NB4 (cell line): ENCODE measurements at places on chromosomes 3 and 15.

DNA sequence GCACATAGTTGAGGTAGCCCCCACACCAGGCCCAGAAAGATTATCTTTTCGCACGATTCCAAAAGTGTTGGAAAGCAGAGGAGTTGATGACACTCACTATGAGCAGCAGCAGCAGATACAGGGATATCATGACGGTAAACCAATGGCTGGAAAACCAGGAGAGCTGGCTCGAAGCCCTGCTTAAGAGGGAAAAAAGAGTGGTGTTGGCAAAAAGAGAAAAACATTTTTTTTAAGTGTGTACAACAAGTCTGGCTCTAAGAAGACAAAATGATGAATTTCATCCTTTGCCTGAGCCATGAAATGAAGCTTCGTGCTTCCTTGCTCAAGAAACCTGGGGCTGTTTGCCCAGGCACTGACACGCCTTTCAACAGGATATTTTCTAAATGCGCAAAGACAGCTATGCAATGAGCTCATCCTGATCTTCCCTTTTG lies 27.3 kb downstream of the PARP16 start:
- DNase-seq, result no peak

DNA sequence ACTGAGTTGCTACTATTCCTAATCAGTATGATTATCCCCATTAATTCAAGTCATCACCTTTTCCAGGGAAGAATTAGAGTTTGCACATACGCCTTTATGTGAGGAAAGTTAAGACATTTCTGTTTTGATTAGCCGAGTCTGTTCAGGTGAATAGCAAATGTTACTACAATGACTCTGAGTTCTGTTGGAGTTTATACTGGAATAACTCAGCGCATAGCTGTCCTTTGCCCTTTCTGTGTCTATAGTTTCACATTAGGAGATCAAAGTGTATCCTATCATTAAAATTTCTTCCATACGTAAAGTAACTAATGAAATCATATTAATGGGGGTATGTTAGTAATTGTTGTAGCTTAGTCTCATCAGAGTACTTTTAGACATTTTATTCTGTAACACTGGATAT lies 4.9 kb downstream of the RAB8B start:
- no peak for DNase-seq

DNA sequence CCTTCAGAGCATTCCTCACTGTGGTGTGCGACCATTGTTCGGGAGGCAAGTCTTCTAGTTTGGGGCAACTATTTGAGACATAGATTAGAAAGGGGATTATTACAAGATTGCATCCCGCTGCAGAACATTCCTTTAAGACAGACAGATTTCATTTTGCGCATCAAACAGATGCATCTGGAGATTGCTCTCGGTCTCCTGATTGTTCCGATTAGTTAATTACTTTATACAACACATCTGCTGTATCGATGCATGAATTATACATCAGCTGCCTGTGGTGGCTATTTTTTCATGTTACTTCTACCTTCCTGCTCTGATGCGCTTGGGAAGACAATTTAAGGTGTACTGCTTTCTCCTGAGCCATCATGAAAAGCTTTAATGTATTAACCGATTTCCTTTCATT lies 10.0 kb downstream of the SATB1 start:
- DNase-seq, result no peak

DNA sequence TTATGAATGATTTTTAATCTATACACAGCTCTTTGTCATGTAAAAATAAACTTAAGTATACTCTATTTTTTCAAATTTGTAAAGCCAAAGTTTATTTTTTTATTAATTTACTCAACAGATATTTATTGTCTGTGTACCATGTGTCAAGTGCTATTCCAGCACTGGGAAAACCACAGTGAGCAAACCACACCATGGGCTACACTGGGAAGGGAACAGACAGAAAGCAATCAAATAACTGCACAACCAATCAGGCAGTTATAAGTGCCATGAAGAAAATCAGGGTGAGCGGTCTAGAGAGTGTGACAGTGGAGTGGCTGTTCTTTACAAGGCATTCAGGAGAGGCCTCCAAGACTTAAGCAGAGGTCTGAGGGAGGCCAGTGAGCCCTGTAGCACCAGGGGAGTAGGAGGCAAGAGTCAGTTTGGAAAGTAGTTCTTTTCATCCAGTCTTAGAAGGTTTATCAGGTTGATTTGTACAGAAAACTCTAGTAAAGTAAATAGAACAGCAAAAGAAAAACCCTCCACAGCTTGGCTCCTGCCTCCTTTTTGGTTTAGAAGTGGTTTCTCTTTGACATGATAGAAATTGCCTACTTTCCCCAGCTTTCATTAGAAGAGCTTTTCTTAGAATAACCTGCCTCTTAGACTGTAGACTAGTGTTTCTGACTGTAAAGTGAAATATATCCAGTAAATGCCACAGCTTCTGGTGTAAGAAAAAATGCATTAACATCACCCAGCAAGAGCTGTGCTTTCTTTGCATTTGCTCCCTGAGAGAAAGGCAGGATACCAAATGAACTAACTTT lies 13.7 kb downstream of the EIF2AK4 start:
- DNase-seq, result no peak

DNA sequence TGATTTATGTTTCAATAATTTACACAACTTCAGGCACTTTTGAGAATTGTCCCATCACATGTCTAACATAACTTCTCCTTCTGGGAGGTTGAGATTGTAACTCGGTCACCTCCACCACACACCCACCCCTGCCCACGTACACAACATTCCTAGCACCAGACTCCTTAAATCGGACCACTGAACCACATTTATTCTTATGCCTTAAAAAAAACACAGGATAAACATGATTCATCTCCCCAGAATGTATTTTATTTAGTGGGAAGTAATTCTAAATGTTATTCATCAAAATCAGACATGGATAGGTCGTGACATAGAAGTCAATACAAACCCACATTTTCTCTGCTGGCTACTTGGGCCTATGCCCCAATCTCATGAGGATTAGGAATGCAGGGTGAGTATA lies 3.0 kb downstream of the SNTN start:
- no peak for DNase-seq

DNA sequence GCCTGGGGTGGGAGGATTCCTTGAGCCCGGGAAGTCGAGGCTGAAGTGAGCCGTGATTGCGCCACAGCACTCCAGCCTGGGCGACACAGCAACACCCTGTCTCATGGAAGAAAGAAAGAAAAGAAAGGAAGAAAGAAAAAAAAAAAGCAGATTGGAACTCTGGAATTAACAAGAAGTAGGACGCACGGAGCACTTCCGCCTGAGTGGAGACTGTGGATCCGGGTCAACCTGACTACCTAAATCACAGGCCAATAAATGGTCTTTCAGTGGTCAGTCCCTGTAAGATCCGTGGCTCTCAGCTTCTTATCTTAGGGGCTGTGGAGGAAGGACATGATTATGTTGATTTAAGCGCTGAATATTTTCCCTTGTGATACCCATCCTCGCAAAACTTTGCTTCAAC lies 2.4 kb upstream of the PPARG start:
- DNase-seq, result peak; percentile 14

DNA sequence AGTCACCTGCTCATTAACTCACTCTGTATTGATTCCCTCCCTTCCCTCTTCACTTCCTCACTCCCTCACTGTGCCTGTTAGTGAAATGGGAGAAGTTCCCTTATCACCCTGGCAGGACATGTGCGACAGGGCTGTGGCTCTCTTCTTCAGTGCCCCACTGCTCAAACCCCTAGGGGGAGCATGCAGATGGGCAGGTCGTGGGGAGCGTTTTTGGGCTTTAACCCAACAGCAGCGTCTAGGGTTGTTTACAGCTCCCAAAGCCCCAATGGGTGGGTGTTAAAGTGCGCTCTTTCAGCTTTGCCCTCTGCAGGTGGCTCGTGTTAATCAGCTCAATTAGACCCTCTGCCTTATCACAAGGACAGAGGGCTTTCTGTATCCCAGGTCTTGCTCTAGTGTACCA lies 447.8 kb upstream of the PROK2 start:
- DNase-seq, result peak; percentile 14

- DNase-seq, result no peak
Observed at GRCh38 chr3:37125195-37126073, 48.9 kb downstream of the LRRFIP2 start.

DNA sequence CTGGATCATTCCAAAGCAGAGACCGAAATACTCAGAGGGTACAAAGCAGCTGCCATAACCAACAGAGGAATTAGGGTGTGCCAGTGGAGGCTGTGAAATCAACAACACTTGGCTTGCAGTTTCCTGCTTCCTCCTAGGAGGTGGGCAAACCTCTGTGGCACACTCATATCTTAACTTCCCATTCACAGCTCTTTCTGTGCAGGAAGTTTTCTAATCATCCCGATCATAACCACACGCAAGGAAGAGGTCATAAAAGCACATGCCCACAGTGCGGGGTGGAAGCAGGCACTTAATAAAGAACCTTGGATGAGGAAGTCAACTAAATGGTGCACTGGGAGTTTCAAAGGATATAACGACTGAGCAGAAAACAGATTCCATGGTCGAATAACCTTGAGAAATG lies 5.1 kb downstream of the SCAMP2 start:
- peak; percentile 88 for DNase-seq

DNA sequence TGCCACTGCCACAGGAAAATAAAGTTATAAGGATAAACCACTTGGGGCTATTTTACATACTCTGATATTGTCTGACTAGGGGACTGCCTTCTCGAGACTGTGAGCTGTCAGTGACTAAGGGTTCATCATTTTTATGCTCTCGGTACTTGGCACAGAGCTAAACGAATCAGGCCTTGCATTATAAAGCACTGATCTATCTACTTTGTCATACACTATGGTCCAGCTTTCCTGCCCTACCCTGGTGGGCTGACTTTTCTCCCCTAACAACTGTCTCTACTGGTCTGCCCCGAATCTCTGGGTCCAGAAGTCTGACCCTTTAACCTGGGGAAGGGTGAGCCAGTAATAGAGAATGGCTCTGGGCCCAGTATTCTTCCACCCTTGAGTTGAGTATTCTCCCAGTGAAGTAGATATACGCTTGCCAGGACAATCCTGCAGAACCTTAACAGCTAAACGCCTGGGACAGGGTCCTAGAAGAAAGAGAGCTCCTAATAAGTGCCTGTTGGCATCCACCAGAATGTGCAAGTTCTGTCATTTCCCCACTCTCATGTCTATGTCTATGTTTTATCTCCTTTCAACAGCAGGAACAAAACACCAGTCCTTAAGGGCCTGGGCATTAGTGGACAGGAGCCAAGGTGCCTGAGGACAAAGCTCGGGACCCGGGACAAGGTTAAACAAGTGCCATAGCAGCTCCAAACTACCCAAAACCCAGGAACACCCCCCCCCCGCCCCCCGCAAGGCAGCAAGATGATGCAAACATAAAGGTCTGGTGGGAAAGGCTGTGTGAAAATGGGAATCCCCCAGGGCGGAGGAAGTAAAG lies 1.2 kb downstream of the LARP6 start:
- no peak for DNase-seq

DNA sequence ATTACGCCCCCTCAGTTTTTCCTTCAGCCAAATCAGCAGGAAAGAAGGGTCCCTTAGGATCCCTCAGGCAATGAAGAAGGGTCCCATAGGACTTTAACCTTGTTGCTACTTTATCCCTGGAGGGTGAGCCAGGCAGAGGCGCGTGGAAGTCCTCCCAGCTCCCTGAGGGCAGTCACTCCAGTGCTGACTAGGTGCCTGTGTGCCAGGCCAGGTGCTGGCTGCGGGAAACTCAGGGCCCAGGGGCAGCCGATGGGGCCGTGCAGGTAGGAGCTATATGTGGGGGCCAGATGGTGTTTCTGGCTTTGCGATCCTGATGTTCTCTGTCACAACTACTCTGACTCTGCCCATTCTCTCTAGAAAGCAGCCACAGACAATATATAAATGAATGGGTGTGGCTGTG lies 42.8 kb upstream of the IQSEC1 start:
- no peak for DNase-seq

DNA sequence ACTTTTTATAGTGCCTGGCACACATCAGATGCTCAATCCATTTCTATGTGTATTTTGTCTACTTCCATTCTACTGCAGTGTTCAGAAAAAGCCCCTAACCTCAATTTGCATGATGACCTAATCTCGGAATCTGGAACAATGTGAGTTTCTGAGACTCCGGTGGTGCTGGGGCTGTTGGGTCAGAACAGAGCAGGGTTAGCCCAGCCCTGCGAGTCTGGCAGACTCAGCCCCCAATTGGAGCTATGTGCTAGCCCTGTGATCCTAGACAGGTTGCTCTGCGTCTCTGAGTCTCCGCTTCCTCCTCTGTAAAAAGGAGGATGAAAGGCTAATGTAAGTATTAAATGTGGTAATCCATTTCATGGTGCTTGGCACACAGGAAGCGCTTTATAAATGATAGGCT lies 95.0 kb upstream of the ICE2 start:
- no peak for DNase-seq

DNA sequence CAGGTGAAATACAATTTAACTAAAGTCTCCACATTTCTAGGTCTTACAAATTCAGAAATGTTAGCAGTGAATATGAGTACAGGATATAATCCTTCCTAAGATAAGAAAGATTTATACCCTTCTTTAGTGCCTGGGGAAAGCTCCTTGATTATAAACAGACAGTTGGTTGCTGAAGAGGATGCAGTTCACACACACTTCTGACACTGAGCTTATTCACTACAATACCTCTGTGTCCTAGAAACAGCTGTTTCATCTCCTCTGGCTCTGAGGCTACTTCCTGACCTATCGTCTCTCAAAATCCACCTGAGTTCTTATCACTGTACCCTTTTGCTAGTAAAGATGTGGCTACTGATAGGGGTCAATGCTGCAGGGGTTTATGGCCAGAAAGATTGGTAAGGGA lies 57.1 kb downstream of the TP63 start:
- DNase-seq, result no peak

GRCh38 chr15:36622197-36622795 lies 42.9 kb downstream of the CDIN1 start:
- no peak for DNase-seq

GRCh38 chr3:29475305-29475840 lies 194.5 kb downstream of the RBMS3 start:
- DNase-seq, result no peak

GRCh38 chr3:138950701-138951100 lies 3.7 kb downstream of the FOXL2NB start:
- DNase-seq, result no peak

GRCh38 chr15:85690561-85691231 lies 104.0 kb downstream of the KLHL25 start:
- peak; percentile 64 for DNase-seq
